ENCODE measurements at places on chromosomes 5 and 9.

DNA sequence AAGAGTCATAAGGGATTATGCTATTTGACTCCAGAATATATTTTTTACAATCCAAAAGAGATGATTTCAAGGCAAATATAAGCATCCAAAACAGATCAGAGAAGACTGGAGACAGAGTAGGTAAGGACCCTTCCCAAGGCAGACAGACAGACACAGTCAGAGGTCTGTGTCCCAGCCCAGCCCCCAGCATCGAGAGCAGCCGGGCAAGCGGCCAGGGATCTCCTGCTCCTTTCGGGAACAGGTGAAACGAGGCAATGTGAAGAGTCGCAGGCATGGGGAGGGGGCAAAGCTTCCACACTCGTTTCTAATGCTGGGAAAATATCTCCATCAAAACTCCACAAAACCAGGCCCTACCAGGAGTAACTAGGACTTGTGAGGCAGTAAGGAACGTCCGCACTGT is 5.8 kb downstream of the PAEP start:
- DNase-seq: no peak

GRCh38 chr9:108617676-108618075 is 238.1 kb downstream of the ACTL7B start:
- no peak for DNase-seq

DNA sequence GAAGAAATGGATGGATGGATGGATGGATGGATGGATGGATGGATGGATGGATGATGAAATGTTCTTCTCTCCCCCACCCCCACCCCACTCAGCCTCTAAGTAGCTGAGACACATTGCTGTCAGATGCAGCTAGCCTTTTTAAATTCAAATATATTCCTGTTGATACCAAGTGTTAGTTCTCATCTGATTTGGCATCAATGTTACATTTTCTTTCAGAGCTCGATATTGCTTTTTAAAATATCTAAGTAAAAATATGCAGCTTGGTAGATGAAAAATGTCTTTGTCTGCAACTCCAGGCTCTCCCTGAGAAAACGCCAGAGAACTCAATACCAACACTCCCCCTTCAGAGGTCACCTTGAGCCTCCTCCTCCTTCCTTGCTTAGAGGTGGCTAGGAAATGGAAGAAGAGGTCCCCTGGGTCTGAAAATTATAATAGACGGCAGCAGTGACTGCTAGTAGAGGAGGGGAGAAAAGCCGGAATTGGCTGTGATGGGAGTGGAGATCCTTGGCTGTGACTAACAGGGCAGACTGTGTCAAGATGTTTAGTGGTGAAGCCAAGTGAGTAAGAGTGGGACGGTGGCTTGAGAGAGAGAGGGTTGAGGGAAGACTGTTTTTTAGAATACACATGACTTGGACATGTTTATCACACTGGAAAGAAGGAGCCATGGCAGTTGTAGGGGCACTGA is 156.0 kb downstream of the ZNF462 start:
- no peak for DNase-seq

GRCh38 chr5:33267801-33268200 is 173.0 kb upstream of the TARS1 start:
- DNase-seq: no peak

GRCh38 chr5:69519285-69519684 is 26.7 kb downstream of the OCLN start:
- no peak for DNase-seq
